GM13976 (cell line): ENCODE measurements at places on chromosomes 11 and 22.

- DNase-seq: no peak
Observed at GRCh38 chr11:43916621-43917020, 25.8 kb upstream of the C11orf96 start.

DNA sequence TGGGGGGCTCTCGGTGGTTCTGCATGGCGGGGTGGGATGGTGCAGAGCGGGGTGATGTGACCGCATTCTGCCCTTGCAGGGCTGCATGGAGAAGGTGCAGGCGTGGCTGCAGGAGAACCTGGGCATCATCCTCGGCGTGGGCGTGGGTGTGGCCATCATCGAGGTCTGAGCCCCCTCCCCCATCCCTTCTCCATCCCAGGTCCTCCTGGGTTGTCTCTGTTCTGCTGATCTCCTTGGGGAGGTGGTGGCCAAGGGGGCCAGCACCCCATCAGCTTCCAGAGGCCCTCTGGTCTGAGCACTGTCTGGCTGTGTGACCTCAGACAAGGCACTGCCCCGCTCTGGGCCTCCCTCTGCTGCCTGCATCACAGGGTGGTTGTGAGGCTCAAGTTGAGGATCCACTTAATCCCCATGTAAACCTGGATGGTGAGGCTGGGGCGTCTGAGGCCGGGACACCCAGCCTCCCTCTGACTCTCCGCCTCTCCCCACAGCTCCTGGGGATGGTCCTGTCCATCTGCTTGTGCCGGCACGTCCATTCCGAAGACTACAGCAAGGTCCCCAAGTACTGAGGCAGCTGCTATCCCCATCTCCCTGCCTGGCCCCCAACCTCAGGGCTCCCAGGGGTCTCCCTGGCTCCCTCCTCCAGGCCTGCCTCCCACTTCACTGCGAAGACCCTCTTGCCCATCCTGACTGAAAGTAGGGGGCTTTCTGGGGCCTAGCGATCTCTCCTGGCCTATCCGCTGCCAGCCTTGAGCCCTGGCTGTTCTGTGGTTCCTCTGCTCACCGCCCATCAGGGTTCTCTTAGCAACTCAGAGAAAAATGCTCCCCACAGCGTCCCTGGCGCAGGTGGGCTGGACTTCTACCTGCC, 53.3 kb downstream of the CD82 start:
- no peak for DNase-seq

DNA sequence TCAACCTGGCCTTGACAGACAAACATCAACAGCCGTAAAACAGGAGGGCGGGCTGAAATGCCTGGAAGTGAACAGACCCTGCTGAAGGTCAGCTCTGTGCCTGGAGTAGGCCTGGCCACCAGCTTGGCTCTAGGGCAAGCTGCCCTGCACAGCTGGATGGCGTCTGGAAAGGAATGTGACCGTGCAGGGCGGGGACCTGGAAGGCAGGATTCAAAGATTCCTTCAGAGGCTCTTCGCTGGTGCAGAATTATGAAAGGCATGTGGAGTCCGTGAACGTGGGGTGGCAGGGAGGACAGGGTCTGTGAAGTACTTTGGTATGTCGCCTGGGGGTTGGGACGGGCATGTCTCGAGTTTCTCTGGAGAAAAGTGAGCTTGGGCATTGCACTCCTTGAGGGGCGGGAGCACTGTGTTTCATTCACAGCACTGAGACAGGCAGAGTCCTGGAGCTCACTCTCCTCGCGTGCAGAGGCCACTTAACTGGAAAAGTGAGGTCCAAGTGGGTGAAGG, 1.5 kb downstream of the EHD1 start:
- DNase-seq: no peak

DNA sequence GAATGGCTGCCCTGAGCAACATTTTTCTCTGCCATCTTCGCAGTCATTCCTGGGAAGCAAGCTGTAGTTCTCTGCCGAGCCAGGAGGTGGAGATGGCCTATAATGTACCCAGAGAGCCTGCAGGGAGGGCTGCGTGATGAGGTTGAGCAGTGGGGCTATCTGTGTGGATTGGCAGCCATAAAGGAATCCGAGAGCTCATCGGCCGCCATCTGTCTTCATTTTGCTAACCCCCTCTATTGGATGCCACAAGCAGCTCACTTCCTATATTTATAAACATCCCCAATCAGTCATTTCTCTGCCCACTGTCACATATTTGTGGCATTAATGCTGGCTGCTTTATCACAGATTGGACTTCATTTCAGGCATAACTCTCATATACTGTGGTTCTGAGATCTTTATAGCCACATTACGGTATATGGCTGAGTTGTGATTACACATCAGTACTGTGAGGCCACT, 209.5 kb downstream of the NTM start:
- DNase-seq: peak; percentile 48

- DNase-seq: no peak
Observed at GRCh38 chr11:85590848-85591483, 36.2 kb downstream of the DLG2 start.

GRCh38 chr22:27461470-27461869, 340.1 kb downstream of the MN1 start:
- no peak for DNase-seq

GRCh38 chr11:105000167-105000566, 22.8 kb downstream of the CASP5 start:
- DNase-seq: no peak

DNA sequence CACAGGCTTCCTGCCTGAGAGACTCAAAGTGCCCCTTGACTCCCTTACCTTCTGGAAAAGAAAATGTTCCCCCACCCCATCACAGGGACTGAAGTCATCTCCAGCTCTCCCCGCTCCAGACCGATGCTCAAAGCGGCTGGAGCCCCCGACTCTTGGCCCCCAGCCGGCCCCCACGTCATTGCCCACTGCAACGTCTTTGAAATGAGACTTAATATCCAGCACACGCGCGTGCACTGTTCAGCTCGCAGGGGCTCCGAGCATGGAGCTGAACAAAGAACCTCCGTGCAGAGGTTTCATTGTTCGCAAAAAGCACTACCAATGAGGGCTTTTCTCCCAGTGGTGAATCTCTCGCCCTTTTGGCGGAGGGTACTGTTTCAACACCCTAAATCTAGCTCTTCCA, 313.4 kb upstream of the SORL1-AS1 start:
- no peak for DNase-seq

DNA sequence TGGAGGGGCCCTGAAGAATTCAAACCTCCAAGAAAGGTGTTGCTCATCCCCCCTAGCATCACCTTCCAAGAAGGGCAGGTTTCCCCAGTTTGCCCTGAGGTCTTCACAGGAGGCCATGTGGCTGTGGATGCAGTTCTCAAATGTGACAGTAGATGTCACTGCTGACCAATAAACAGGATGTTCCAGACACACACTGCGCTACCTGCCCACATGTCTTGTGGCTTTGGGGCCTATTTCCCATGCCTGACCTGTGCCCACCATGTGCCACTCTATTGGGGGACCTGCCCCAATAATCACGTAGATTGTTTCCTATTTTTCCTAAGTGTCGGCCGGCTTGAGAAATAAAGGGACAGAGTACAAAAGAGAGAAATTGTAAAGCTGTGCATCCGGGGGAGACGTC, 4.5 kb downstream of the GSTT2 start:
- DNase-seq: no peak

DNA sequence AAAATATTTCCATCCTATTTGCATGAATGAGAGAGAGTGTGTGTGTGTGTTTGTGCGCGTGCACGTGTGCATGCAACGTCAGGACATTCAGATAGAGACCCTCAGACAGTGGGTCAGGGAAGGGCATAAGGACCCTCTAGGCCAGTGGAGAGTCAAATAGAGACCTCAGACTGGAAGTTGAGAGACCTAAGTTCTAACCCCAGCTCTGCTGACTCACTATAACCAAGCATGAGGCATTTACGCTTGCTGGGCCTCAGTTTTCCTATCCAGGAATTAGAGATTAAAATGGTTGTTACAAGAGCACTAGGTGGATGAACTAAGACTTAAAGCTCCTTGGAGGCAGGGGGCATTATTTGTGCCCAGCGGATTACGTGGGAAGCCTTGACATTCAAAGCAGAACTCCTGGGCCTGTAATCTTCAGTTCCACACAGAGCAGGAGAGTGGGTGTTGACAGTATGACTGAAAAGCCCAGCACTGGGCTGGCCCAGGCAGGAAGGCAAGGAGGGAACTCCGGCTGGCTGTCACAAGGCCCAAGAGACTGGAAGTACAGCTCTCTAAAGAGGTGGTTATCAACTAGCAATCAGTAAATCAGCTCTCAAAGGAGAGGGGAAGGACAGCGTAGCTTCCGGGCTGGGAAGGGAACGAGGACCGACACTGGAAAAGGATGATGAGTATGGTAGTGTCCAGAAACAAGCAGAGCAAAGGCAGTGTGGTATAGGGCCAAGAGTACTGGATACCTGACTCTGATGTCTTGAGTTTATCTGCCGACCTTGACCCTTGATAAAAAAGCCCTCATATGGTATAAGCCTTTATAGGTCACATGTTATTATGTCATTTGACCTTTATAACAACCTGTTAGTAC, 9.2 kb downstream of the RHOG start:
- no peak for DNase-seq

- peak; percentile 57 for DNase-seq
Observed at GRCh38 chr22:43228330-43228729, 41.4 kb upstream of the TTLL12 start.

DNA sequence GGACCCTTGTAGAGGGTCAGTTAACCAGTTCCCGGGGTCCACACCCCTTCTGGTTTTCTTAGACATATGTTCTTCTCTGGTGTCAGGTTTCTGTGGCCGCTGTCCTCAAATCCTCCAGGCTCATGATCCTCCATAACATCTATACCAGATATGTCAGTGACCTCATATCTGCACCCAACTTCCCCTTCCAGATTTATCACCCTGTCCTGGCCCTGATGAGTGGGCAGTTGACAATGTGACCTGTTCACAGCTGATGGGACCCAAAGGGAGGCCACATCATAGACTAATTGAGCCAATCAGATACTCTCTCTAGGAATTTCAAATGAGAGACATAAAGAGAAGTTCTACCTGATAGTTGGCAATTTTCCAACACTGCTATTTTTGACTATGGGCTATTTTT, 5.1 kb downstream of the DKK3 start:
- DNase-seq: no peak

DNA sequence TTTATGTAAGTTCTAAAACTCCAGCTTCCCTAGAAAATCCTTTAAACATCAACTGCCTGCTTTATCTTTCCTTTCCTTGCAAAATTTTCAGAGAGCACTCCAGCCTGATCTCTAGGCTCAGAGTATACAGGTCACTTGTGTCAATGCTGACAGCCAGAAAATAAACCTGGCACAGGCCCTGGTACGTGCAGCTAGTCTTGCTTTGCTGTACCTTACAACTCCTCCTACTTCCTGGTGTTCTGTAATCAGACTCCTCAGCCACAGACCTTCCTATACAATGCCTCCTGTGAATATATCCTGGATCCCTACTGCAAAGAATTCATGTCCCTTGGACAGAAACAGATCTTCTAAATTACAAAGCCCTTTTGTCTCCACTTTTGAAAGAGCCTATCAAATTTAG, 24.2 kb upstream of the TMEM123 start:
- DNase-seq: no peak
